Fibroblast of the conjunctiva (primary cell): ENCODE measurements at places on chromosomes 12 and 14.
A peak's percentile ranks its signal among the peaks of the same experiment; 100 is the strongest.

DNA sequence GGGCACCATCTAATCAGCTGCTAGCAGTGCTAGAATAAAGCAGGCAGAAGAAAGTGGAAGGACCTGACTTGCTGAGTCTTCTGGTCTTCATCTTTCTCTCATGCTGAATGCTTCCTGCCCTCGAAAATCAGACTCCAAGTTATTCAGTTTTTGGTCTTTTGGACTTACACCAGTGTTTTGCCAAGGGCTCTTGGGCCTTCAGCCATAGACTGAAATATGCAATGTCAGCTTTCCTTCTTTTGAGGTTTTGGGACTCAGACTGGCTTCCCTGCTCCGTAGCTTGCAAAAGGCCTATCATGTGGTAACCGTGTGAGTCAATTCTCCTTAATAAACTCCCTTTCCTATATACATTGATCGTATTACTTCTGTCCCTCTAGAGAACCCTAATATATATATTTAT, 159.3 kb downstream of the SLCO1B3 start:
- DNase-seq, result no peak

DNA sequence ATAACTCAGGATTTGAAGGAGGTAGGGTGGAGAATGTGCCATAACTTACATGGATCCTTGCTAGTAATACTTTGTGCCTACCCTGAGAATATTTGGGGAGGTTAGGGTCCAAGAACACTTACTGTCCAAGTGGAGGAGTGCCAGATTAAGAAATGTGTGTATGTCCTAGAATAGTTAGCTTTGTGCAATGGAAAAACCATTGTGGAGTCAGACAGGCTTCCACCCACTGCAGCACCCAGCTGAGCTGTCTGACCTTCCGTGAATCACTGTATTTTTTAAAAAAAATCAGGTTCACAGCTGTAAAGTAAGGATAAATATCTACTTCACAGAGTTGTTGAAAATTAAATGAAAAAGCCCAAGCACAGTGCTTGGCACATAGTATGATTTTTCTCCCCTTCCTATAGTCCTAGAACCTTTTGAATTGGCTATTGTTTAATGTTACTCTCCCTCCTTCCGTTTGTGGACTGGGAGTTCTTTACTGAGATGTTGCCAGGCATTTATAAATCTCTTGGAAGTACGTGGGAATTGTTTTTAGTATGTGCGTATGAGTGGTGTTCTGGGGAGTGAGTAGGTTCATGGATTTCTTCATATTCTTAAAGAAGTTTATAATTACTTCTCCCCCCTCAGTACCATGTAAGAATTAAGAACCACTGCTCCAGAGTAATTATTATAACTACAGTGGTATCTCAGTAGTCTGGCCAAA, 9.2 kb downstream of the RAB21 start:
- DNase-seq, result no peak

DNA sequence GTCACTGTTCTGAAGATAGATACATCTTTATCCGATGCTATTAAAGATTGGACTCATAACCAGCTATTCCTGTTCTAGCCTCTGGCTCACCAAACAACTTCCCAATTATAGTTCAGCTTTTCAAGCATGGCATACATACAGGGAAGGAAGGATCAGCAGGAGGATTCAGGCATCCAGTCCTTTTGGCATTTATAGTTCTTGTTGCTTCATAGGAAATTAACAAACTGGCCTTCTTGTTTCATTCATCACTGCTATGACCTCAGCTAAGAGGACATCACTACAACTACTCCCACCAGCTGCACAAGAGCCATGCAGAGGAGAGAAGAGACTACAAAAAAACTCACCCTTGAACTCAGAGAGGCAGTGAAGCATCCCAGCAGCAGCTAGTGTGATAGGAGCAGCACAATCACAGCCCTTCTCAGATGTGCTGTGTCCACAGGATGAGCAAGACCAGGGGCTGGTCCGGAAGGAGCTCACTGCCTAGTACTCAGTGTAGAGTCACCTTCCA, 100.5 kb downstream of the SPTSSA start:
- no peak for DNase-seq

DNA sequence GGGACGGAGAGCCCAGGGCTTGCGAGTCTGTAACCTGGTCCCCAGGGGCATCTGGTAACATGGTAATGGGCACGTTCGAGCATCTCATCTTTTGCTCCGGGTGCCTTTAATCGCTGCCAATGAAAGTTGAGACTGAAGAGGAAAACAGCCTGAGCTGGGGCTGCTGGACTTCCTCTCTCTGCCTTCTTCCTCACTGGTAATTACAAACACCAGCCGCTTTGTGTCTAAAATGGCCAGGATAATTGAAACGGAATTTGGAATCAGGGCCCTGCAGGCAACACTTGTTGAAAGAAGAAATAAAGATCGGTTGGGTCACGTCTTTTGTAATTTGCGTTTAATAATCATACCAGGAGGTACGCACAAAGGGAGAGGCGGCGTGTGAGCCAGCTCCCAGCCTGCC, 51.5 kb upstream of the GPATCH2L start:
- DNase-seq, result no peak

DNA sequence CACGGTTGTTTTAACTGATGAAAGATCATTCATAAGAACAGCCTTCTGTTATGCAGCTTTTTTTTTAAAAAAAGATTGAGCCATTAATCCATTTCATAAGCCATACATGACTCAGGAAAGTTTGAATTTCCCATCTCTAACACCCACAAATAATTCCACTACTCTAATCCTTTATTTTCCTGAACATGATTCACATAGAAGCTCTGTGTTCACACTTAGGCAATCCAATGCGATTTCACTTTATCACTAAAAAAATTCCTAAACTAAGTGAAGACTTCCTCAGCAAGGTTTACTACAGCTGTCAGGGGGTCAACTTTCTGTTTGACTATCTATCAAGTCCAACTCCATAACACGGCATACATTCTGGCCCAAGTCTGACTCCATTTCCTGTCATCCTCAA, 25.9 kb downstream of the PKP2 start:
- no peak for DNase-seq

DNA sequence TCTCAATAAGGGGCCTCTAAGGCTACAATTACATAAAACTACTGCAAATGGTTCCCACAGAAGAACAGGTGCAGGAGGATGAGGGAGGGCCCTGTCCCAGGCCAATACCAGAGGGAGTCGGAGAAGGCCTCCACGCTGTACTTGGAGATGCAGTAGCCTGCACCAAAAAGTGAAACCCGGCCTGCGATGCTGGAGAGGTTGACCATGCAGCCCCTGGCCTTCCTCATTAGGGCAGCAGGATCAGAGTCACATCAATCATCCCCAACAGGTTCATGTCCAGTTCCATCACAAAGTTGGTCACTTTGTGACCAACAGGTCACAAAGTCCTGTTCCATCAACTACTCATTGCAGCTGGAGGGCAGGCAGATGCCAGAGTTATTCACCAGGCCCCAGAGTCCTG, 23.0 kb downstream of the ZBTB39 start:
- DNase-seq, result no peak

DNA sequence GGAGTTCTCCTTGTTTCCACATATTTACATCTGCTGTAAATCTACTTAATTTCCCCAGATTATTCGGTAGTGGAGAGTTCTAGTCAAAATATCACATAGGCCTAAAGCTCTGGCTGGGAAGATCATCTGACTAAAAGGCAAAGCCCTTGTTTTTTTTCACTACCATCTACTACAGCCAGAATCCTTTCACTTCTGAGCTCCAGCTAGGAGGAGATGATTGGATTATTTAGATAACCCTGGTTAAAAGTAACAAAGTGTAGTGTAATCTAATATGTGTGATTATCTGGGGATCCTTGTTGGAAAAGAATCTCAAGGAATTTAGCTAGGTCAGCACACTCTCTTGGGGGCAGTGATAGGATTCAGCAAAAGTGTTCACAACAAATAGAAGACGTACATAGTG, 125.4 kb downstream of the DYRK2 start:
- DNase-seq, result no peak

DNA sequence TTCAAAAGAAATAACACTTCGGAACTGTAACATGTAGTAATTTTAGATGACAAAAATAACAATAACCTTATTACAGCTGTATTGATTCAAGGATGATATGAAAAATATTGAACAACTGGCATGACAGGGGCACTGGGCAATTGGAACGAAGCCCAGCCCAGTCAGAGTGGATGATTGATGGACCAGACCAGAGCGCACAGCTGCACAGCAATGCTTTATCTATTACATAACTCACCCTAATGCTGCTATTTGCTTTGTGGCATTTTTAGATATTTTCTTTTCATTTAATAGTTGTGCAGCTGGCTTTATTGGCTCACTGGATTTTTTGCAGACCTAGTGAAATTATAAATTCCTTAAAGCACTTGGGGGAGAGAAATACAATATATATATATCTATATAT, 26.9 kb upstream of the FERMT2 start:
- no peak for DNase-seq

GRCh38 chr12:124625867-124626675, 58.7 kb upstream of the NCOR2 start:
- DNase-seq, result peak; percentile 82

DNA sequence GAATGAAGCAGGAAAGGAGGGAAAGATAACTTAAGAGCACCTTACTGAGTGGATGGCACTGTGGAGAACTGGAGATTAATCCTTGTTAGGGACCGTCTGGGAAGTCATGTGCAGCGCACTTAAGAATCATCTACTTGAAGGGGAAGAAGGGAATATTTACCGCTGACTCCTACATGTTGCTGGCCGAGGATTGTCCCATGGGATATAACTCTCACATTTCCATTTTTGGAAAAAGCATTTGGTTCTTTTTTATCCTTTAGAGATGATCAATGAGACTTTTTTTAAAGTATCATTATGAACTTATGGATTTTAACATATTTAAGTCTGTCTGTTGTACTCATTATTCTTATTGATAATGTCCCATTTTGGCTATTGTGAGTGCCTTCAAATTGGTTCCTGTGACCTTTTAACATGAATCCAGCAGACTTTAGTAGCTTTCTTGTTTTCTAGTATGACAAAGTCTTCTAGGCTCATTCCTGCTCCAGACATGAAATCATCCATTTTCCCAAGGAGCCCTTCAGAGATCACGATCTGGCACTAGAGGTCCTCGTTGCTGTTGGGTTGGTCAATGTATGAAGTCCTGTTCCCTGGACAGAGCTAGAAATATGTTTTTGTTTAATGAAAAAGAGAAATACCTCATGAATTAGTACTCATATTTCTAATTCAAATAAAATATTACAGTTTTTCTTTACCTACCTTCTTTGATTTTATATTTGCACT, 20.2 kb upstream of the FAM234B start:
- DNase-seq, result peak; percentile 75

- DNase-seq, result no peak
These were observed 5.8 kb upstream of the TNFRSF1A start for GRCh38 chr12:6347367-6348338.

DNA sequence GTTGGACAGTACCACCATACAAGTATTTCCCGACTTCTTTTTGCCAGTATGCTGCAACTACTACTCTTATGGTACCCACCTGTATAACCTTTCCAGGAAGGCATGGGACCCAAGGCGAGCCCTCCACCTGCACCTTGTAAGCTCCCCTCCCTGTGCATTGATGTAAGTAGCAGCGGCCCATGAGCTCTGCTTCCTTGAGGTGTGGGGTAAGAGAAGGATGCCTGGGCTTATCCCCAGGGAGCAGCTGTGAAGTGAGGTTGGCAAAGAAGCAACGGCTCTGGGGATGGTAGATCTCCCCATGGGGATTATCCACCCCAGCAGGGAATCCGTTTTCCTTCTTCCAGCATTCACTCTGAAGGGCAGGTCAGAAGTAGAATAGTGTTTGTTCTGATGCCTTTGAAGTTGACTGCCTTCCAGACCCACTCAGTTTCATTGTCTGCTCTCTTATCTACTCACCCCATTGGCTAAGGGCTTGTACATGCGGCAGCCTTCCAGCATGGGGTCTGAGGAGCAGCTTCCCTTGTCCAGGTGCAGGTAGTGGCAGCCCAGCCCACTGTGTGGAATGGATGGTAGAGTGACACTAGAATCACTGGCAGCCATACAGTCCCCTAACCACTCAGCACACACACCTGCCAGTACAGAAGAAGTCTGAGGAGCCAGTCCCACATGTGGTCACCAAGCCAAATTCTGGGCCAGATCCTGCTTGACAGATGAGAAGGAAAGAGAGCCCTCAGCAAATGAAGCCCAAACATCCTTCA, 3.4 kb downstream of the CIROP start:
- no peak for DNase-seq

DNA sequence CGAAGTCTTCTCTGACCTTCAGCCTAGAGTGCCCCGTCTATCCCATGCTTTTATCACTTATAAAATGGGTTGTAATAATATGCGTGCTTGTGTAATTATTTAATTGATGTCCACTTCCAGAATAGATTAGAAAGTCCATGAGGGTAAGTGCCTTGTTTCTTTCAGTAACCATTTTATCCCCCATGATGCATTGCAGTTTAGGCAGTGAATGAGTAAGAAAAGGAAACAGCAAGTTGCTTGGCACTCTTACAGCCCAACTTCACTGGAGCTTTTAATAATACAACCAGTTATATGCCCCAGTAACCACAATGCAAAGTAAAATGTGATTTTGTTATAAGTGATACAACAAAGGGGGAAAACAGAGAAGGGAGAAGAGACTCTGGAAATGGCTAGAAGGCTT, 287.3 kb downstream of the MED13L start:
- no peak for DNase-seq

DNA sequence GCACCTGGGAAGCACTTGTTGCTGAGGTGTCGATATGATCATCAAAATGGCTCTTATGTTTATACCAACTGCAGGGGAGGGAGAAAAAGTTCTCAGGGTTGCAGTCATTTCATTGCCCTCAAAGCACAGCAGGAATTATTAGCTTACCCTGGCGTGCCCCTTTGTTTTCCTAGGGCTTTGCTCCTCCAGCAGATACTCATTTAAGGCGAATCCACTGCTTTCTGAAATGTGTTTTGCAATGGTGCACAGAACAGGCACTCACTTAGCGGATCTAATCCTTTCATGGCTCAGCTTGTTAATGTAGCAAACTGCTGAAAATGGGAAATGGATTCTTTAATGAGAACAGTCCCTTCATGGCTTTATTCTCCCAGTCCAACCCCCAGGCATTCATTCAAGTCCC, 76.7 kb downstream of the NKX2-1 start:
- no peak for DNase-seq

DNA sequence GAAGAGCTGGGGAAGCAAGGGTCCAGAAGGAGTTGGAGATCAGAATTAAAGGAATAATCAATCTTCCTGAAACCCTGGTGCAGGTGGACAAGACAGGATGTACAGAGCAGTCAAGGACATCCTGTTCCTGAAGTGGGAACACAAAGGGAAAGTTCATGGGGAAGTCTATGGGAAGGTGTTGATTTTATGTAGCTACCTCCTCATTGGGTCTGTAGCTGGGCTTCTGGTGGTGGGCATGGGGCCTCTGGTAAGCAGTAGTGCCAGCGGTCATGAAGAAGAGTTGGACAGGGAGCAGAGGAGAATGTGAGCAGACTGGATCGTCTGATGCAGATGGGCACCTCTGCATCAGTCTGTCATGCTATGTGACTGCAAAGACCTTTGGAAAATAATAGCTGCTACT, 75.7 kb upstream of the PPM1H start:
- DNase-seq, result no peak
